ENCODE measurements at places on chromosomes 3 and 15.
A peak's percentile ranks its signal among the peaks of the same experiment; 100 is the strongest.

DNA sequence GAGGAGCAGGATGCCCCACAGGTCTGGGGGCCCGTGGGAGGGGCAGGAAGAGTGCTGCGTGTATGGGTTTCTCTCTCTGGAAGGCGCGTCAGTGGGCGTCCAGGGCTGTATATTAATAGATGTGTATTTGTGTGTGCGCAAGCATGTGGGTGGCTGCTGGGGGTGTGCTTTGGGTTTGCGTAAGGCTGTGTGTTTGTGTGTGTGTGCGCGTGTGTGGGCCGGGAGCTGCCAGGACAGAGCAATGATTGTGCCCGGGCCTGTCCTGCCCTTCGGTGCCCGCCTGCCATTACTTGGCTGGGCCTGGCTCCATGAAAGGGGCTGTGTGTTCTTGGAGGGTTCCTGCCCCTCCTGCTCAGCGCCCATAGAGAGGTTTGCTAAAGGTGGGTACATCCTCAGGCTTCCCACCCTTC, 16.3 kb downstream of the CSPG4 start:
- DNase-seq: no peak

- DNase-seq: peak; percentile 48
Measured at GRCh38 chr3:181700168-181701087, 11.3 kb upstream of the SOX2 start.

- no peak for DNase-seq
Measured at GRCh38 chr3:185152410-185153170, at the start of gene C3orf70. Gene C3orf70, minus strand, starts transcription at chr3:185153060. Its CDS starts 237 bp downstream, at chr3:185152823.

- DNase-seq: no peak
Measured at GRCh38 chr15:28058082-28058481, 41.0 kb downstream of the OCA2 start.

GRCh38 chr3:32780735-32781210, 37.0 kb upstream of the TRIM71 start:
- DNase-seq: no peak

- no peak for DNase-seq
Measured at GRCh38 chr3:50604628-50605588, 6.7 kb downstream of the CISH start.

DNA sequence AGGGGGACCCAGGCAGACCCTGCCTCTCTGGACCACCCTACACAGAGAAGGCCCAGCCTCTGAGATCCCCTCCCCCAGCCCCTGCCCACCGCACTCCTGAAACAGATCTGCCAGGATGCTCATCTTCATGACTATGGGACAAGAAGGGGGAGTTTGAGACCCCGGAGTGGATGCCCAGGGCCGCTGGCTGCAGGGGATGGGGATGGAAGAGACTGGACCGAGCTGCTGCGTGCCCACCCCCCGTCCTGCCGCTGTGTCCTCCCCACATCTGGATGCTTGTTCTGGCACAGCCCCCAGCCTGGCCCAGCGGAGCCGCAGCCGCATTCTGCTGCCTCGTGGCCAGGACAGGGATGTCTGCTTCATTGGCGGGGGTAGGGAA, 30.3 kb upstream of the SEMA3F start:
- no peak for DNase-seq

DNA sequence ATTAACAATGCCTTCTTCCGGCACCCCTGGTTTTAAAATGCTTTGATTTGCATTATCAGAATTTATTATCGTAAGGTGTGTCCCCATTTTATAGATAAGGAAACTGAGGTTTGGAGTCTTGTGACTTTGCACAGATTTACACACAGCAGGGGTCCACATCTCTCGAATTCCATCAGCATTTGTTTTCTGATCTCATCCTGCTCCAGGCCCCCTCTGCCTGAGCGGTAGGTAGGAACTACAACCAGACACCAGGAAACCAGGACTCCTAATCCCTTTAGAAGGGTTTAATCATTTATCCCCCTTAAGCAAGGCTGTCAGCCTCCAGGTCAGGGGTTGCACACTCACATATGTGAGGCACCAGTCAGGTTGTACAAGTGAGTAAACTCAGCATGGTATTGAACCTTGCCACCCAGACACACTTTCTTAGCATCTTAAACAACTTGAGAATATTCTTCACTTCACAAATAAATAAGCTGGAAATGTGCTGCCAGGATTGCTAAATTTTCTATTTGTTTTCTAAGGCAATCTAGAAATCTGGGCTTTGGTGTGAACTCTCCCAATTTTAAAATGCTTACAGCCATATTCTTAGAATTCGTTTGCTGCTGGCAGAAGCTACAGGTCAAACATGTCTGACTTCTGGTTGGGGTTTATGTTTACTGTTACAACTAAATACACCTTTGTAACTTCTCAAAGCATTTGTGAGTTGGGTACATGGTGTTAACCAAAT, 31.7 kb upstream of the CMTM7 start:
- no peak for DNase-seq

DNA sequence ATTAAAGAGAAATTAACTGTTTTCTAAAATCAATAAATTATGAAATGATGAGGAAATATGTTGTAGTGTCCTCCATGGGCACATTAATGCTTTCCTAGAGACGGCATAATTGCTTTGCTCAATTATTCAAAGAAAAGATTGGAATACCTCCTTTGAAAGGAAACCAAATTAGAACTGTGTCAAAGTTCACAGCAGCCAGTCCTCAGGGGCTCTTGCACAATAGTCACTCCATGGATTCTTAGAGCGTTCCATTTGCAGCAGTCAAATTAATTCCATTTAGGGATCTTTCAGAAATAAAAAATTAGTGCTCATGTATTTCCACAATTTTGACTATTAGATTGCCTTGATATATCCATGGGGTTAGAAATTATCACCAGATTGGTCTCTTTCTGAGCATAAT, 841.6 kb upstream of the DPPA4 start:
- DNase-seq: no peak

DNA sequence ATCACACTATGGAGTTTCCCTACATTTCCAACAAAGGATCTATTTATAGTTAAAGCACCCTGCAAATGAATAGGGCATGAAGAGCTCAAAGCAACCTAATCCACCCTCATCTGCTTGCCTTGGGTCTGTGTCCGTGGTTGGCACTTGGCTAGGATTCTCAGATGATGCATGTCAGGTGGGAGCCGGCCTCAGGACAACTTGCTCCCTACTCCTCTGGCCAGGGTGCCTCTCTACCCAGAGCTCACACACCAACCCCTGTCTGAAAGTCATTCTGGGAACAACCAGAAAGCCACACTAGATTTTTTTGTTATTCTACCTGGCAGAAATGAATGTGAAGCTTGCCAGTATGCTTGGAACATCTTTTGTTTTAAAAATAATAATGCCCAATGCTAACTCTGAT, 13.2 kb downstream of the ARHGEF3 start:
- DNase-seq: no peak

DNA sequence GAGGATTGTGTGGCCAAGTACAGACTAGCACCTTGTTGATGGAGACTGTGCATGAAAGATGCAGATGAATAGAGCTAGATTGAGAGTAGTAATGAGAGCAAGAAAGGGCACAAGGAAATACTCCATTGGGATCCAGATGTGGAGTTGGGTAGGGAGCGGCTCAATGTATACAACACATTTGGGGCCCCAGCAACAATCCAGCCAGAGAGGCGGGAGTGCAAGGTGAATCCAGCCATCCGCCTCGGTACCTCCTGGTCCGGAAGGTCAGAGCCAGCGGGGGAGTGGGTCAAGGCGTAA, 9.0 kb downstream of the ISL2 start:
- DNase-seq: no peak

GRCh38 chr3:151106311-151106710, 20.8 kb downstream of the MED12L start:
- no peak for DNase-seq

DNA sequence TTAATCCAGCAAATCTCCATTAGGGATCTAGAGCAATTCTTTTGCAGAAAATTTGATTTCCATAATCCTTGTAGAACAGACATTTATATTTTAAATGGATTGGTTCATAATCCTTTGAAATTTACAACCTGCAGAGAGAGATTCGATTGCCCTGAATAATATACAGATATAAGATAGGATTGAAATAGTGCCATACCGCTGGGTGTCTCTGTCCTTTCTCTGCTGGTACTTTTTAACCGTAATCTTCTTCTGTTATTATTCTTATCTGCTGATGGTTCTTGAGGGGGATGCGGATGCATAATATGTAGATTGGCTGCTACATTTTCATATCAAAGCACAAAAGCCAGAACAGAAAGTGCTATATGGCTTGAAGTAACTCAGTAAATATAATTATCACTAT, 182.2 kb downstream of the CFAP20DC start:
- no peak for DNase-seq

DNA sequence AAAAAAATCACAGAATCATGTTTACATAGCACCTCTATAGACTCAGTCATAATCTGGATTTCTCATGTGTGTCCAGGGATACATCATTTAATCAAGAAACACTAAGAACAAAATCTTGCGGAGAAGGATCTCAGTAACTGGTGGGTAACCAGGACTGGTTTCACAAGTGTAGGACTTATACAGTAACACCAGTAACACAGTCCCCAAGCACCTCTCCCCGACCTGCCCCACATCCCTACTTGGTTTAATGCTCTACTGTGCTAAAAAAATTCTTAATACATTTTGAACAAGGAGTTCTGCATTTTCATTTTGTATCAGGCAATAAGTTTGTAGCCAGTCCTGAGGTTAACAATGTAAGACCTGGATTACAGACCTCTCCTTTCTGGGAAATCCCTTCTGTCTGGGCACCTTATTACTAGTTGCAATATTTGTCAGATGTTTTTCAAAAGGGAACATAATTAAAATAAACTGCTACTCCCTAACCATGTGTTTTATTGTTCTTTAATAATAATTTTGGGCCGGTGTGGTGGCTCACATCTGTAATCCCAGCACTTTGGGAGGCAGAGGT, 57.6 kb upstream of the BBX start:
- no peak for DNase-seq

DNA sequence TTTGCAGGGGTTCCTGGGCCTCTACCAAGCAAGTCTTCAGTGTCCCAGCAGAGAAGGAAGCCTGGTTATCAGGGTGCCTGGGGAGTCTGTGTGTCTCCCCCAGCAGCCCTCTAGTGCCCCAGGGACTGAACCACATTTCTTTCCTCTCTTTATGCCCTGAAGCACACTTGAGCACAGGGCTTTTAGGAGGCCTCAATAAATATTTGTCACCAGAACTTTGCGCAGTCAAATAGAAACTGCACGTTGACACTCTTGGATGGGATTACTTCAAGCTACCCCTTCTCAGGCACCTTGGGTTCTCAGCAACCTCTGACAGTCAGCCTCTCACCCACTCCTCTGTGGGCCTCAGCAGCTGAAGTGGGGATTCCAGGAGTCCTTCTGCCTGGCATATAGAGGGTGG, 226.6 kb upstream of the HES1 start:
- DNase-seq: no peak

- no peak for DNase-seq
Measured at GRCh38 chr15:66779331-66780009, 77.4 kb downstream of the SMAD6 start.

DNA sequence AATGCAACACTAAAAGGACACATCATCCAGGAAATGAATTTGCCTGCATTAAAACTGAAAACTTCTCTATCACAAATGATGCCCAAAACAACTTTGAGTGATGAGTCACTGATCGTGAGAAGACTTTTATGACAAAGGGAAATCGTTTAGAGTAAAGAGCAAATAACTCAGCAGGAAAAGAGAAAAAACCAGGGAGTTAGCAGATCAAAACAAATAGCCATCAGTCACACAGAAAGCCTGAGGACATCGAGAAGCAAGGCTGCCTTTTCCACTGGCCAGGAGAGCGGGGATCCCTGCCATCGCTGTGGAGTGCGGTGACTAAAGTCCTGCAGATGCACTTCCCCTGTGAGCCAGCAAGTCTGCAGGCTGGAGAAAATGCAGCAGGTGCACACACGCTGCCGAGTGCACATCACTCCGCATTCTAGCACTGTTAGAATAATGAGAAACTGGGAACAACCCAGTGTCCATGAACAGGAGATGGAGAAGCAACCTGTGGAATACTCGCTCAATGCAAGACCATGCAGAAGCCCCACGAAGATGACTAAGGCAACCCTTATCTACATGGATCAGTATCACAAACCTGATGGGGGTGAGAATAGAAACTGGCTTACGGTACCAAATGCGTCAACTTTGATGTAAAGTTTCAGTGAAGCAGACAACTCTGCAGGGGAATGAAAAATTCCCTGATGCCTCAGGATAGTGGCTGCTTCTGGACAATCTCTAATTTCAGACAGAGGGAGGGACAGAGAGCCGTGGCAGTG, 86.4 kb downstream of the NSMCE3 start:
- no peak for DNase-seq

DNA sequence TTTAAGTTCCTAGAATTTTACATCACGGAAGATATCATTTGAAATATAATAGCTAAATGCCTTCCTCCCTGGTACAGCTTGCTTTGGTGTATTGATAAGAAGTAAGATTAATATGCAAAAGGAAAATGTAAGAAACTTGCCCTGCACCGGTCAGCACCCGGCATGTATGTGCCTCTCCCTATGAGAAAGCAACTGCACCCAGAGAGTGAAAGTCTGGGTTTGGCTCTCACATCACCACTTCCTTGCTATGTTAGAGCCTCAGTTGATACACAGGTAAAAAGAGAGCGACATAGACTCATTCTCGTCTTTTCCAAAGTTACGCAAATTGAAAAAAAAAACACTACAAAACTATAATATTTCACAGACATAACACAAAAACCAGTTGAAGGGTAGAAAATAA, 96.7 kb downstream of the FOXP1 start:
- DNase-seq: peak; percentile 54

GRCh38 chr3:31732548-31732947, 199.8 kb downstream of the STT3B start:
- DNase-seq: no peak

DNA sequence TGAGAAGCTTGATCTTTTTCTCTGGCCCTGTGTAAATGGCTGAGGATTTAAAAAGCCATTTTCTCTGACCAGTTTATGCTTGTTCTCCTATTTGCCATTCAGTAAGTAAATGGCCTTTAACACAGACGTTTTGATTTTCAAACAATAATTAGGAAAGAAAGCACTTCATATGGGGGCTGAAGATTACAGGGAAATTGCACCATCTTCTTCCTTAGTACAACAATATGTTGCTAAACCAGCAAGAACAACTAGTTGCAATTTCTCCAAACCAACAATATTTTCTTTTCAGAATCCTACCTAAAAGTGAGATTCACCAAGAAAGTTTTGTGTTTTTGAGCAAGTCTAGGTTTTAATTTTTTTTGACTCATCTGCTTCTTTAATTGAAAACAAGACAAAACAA, 80.5 kb upstream of the CCNL1 start:
- DNase-seq: no peak

DNA sequence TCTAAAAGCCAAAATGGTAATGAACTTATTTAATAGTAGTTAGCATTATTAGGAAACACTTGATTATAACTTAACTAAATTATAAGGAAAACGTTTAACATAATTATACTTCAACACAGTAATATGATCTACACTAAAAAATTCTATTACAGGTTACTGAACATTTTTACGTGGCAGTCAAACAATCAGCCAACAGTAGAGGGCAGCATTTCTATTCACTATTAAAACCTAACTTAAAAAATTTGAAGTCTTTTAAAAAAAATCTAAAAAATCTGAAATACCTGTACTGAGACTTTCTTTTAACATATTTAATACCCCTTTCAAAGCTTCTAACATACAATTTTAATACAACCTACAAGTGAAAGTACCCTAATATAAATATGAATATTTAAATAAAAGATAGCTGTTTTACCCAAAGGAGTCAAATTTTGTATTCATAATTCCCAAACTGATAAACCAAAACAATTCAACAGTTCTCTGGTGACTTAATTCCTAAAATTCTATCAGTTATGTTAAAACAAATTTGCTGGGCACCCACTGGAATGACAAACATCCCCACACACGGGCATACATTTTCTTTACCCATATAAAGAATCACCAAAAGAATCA, 41.5 kb downstream of the DLG1 start:
- peak; percentile 61 for DNase-seq

- no peak for DNase-seq
Measured at GRCh38 chr3:52456169-52456799, 880 bp downstream of the NISCH start.

Measured in CD4-positive, alpha-beta T cell treated with Interleukin-2 at 100 ng/mL for 4 hours (primary cell).